ENCODE measurements at places on chromosomes 2 and 18.

DNA sequence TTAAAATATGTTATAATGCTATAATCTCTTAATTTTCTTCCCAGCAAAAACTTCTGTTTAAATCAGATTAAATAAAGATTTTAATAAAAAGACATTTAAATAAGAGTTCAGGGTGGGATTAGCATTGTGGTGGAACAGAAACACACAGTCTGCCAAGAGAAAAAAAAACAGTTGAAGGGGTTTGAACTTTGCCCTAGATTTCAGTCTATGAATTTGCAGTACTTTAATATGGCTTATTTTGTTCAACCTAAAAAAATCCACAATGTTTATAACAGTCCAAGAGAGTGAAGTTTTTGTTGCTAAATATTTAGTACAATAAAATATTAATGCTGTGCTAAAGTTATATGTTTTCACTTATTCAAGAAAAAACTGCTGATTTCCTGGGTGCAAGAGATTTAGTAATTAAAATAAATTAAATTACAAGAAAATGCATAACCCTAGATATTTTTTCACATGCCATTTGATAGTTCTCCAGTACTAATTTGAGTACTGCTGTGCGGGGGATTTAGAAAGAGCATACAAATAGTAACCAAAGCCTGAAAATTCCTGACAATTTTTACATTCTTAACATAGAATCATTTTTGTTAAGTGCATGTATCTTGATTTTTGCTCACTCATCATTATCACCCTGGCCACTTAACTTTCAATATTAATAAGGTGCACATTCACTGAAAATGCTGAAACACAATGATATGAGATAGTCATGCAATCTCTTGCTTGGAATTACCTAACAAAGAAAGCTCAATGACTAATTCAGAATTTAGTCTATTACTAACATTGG is 52.6 kb downstream of the SLC40A1 start:
- no peak for DNase-seq

- no peak for DNase-seq
Measured at GRCh38 chr2:64593035-64593655, 60.6 kb downstream of the SERTAD2 start.

DNA sequence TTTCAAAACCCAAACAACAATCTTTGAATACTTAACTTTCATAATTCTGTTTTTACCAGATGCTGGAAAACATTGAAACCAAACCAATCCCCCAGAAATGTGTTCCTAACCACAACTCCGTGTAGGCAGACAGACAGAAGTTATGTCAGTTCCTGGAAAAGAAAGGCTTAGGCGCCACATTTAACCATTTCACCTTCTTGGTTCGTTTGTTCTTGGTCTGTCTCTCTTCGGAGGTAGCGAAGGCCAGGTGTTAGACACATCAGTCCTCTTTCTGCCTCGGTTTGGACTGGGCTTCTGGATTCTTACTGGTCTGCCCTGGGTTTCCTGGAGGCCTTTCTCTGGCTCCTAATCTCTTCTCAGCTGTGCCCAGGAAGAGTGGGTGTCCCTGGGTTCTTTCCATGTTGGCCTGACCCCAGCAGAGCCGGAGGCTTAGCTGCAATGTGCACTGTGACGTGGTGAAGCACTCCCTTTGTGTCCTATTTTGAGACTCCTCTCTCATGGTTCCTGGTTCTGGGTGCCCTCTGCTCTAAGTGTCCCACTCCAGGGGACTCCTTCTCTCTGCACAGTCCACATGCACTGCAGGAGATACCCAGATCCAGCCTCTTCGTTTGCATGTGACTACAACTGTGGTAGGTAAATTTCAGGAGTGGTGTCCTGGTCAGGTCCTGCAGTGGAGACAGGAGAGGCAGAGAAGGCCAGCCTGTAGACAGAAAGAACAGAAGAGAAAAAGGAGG is 23.1 kb upstream of the RAB31 start:
- DNase-seq = no peak

DNA sequence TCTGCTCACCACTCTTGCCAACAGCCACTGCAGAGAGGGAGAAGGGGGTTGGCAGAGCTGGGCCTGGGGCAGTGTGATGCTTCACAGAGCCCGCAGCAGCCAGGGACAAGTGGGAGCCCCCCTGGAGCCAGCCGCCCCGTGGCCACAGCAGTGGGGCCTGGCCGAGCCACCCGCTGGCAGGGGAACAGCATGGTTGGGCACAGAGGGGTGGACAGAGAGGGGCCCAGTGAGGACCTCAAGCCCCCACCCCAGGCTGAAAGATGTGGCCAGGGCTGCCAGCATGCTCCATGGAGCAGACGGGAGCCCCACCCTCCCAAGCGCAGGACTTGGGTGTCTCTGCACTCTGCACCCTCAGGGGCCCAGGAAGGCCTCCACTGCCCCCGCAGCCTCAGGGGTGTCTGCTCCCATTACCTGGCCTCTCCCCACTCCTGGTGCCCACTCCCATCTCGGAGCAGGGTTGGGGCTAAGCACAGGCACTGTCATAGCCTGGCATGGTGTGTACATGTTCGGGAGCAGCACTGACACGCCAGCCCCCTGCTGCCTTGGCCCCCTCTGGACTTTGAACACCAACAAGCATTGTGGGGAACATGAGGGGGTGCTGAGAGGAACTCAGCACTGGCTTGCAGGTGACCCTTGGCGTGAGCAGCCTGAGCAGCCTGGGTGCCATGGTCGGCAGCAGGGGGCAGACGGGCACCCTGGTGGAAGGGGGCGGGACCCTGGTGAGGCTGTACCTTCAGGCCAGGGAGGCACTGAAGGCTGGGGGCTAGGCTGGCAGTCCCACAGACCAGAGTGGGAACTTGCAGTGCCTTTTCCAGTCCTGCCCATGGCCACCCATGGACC is 279.6 kb upstream of the CYP26B1 start:
- no peak for DNase-seq

GRCh38 chr18:78642296-78642951 is 337.2 kb upstream of the SALL3 start:
- DNase-seq = no peak

GRCh38 chr2:198448789-198449188 is 644.4 kb downstream of the PLCL1 start:
- no peak for DNase-seq

DNA sequence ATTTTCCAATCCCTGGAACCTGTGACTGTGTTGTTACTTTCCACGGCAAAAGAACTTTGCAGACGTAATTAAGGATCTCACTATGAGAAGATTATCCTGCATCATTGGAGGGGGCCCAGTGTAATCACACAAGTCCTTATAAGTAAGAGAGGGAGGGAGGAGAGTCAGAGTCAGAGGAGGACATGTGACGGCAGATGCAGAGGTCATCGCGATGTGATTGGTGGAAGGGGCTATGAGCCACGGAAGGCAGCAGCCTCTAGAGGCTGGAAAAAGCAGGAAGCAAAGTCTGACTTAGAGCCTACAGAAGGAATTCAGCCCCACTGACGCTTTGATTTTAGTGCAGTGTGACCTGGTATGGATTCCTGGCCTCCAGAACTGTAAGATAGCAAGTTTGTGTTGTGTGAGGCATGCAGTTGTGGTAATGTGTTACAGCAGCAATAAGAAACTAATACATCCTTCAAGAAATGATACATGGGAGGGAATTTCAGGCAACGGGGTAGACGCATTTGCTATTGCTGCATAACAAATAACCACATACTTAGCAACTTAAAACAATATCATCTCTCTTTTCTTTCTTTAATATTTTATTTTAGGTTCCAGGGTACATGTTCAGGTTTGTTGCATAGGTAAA is 112.7 kb upstream of the SERPINE2 start:
- DNase-seq = no peak

GRCh38 chr2:174693344-174693743 is 70.9 kb downstream of the CHRNA1 start:
- DNase-seq = no peak

- no peak for DNase-seq
Measured at GRCh38 chr18:25016666-25017065, 335.3 kb downstream of the ZNF521 start.

DNA sequence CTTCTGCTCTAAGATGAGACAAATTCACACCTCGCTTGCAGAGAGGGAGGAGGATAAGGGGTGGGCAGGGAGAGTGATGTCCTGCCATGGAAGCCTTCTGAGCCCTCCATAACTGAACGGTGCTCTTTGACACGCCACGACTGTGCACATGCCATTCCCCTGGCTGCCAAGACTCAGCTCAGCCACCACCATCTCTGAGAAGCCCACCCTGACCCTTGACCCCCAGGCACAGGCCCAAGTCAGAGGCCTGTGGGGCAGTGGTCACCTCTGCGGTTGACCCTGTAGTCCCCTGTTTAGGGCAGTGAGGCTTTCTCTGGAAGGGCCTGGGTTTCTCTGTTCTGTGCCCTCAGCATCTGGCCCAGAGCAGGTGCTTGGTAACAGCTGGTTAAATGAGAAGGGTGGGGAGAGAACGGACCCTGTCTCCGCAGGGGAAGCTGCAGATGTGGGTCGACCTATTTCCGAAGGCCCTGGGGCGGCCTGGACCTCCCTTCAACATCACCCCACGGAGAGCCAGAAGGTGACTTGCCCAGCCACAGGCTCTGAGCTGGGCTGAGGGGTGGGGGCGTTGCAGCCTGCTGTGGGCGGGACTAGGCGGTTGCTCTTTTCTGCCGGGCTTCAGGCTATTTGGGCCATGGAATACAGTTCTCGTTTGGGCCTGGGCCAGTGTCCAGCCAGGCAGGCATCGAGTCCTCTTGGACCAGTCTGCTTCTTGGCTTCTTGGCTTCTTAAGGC is 215.1 kb downstream of the DYSF start:
- DNase-seq = no peak

- no peak for DNase-seq
Measured at GRCh38 chr2:74812787-74813590, 20.9 kb upstream of the HK2 start.

- DNase-seq = no peak
Measured at GRCh38 chr2:51778806-51779205, 746.9 kb upstream of the NRXN1 start.

GRCh38 chr18:32425466-32425865 is 45.2 kb downstream of the GAREM1 start:
- DNase-seq = no peak

GRCh38 chr2:119476301-119477112 is 44.9 kb downstream of the TMEM37 start:
- DNase-seq = peak; percentile 21

- DNase-seq = no peak
Measured at GRCh38 chr2:144479138-144479537, 40.8 kb downstream of the ZEB2 start.

GRCh38 chr2:186033541-186033940 is 294.9 kb downstream of the FSIP2 start:
- no peak for DNase-seq

DNA sequence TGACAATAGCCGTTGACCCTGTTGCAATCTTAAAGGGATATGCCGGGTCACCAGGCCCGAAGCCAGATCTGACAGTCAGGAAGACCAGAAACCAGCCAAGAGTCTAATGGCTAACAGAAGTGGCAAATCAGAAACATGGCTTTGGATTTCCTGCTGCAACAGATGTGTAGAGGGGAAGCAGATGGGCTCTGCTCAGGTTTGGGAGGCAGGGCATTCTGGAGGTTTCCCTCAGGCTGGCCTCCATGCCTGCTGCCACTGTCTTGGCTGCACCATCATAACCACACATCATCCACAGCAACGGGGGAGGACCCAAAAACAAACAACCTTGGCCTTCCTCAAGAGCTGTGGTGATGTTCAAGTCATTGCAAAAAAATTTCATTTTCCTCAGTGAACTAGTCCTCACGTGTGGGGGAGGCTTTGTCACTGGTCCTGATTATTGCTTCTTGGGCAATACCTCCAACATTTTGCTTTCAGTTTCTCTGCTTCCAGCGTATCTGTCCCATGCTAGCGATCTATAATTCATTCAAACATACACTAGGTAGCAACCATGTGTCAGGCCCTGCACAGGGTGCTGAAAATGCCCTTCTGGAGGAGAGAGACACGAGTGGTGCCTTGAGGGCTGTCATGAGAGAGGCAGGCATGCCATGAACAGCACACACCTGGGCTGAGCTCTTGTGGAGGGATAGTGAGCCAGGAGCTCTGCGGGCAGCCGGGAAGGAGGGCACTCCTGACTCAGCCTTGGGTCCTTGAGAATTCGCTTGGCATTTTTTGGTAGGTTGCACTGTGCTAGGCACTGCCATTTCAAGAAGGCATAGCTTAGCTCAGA is 48.2 kb upstream of the LGALSL start:
- no peak for DNase-seq

DNA sequence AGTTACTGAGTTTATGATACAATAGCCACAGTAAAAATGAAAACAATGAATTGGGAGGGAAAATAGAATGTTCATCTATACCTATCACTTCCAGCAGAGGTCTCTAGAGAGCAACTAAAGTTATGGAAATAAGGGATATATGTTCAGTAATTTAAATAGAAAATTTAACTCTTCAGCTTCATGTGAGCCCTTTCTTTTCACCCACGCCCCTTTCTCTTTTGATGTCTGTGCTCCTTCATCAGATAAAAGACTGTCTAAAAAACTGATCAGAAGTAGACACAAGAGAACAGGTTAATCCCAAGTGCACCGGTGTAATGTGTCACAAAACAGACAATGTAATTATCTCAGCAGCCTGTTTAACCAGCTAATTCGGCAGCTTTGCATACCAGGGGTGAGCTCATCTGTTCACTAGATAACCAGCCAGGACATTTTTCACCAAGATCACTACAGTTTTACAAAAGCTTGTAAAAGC is 238.5 kb upstream of the ERBB4 start:
- no peak for DNase-seq

GRCh38 chr18:13517369-13517768 is 209.0 kb downstream of the FAM210A start:
- no peak for DNase-seq

- DNase-seq = no peak
Measured at GRCh38 chr2:120963997-120964705, 228.5 kb downstream of the GLI2 start.

DNA sequence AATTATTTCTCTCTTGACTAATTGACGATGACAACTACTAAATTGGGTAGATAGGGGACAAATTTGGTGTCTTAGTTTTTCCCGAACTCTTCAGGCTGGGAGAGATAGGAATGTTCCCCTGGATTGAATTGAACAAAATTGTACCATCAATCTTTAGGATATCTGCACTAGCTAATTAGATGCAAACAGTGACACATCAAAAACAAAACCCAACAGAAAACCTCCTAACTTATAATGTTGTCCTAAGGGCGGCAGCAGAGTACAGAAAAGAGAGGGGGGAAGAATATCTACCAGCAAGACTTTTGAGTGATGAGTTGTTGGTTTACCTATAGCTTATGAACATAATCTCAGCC is 342.9 kb downstream of the INSIG2 start:
- no peak for DNase-seq

GRCh38 chr2:10934979-10935350 is 23.2 kb downstream of the KCNF1 start:
- no peak for DNase-seq

DNA sequence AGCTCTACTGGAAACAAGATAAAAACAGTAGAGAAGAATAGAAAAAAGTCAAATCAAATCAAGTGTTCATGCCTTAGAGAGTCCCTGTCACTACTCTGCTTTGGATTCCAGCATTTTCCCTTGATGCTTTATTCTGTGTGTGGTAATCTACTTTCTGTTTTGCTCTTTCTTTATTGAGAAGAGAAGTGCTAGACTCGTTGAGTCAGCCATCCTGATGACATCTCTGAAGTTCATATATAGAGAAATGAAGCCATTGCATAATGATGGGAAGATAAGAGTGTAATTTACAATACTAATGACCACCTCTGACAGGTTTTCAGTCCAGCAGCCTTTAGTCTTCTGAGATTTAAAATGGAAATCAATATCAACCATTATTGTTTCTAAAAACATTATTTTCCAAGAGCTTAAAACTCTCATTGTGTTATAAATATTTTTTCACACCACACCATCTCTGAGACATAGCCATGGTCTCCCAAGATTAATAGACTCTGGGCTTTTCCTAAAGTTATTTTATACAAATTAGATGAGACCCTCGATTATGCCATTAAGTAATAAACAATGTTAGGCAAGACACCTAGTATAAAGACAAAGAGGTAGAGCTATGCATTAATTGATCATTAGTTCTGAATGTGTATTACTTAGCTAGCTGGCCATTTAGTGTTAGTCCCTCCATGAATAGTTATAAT is 679.0 kb upstream of the ACVR2A start:
- DNase-seq = no peak

All from stimulated activated CD4-positive, alpha-beta T cell treated with anti-CD3 and anti-CD28 coated beads, Interleukin-2, amount 100 ng/mL, for 24 hours (primary cell).